ENCODE measurements at places on chromosomes 5 and 9. TPM values are rescaled to one million over a fixed set of nuclear protein-coding genes. Genes with fewer than 3 reads are reported as not detected.

The PDZD2 gene
- total RNA-seq: 0.07 TPM

The PTPRD gene
- total RNA-seq: 0.26 TPM

The SPINK13 gene
- not detected for total RNA-seq

The P4HA2 gene
- 35.8 TPM for total RNA-seq

The WNK2 gene
- 6.1 TPM for total RNA-seq

The SPATA31C1 gene
- total RNA-seq: not detected

The GGTA1 gene
- not detected for total RNA-seq

The JAKMIP2 gene
- total RNA-seq: not detected

The EDIL3 gene
- 0.15 TPM for total RNA-seq

The NTNG2 gene
- 3.6 TPM for total RNA-seq

The SLC36A2 gene
- total RNA-seq: not detected

The FOXI1 gene
- not detected for total RNA-seq

The EPB41L4A gene
- total RNA-seq: 1.3 TPM

The SUSD3 gene
- total RNA-seq: 0.62 TPM

The PCSK5 gene
- total RNA-seq: 0.68 TPM

The G3BP1 gene
- 149 TPM for total RNA-seq

The IFNK gene
- not detected for total RNA-seq

The KCNIP1 gene
- total RNA-seq: not detected
